ENCODE measurements at places on chromosomes 1 and 21.

GRCh38 chr1:243447347-243447746, 191.5 kb downstream of the SDCCAG8 start:
- DNase-seq = no peak

GRCh38 chr1:29880556-29880955, 644.2 kb downstream of the PTPRU start:
- DNase-seq = no peak

GRCh38 chr1:160328184-160328583, 14.9 kb downstream of the COPA start:
- DNase-seq = no peak

GRCh38 chr1:162916821-162917613, 56.0 kb upstream of the CCDC190 start:
- no peak for DNase-seq

DNA sequence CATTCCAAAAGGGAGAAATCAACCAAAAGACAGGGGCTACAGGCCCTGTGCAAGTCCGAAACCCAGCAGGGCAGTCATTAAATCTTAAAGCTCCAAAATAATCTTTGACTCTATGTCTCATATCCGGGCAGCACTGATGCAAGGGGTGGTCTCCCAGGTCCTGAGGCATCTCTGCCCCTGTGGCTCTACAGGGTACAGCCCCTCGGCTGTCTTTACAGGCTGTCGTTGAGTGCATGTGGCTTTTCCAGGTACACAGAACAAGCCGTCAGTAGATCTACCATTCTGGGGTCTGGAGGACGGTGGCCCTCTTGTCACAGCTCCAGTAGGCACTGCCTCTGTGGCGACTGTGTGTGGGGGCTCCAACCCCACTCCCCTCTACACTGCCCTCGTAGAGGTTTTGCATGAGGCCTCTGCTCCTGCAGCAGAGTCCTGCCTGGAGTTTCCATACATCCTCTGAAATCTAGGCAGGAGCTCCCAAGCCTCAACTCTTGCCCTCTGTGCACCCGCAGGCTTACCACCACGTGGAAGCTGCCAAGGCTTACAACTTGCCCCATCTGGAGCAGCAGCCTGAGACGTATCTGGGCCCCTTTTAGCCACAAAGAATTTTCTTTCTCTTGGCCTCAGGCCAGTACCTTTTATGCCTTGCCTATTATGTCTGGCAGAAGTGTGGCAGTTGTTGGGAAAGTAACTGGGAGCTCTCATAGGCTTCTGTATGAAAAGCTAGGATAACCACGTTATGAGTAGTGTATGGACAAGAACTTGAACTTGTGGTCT, 52.5 kb downstream of the POU2F1 start:
- no peak for DNase-seq

DNA sequence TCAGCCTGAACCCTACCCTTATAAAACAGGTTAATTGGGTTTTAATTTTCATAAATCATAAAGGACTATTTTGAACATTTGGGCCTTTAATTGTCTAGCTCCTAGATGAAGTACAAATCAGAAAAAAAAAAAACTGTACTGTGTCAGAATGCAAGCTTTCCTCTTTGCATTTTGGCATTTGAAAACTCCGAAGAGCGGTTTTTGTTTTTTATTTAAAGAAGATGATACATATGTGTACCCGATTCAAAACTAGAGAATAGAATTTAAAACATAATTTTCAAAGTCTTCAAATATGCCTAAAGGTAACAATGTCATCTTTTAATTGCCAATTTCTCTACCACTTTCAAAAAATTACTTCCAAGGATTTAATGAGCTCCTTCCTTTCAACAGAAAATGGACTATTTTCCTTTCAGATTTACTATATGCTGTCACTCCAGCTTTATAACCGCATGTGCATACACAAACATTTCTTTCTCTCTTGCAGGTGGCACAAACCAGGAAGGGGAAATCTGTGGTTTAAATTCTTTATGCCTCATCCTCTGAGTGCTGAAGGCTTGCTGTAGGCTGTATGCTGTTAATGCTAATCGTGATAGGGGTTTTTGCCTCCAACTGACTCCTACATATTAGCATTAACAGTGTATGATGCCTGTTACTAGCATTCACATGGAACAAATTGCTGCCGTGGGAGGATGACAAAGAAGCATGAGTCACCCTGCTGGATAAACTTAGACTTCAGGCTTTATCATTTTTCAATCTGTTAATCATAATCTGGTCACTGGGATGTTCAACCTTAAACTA, 33.7 kb downstream of the MRPL39 start:
- DNase-seq = no peak
